ENCODE measurements at places on chromosomes 6 and 20. TPM values are rescaled to one million over a fixed set of nuclear protein-coding genes. Genes with fewer than 3 reads are reported as not detected.

SYCP2 gene
- total RNA-seq: under 0.01 TPM

TUBB2B gene
- under 0.01 TPM for total RNA-seq

ANGPT4 gene
- not detected for total RNA-seq

NFS1 gene
- total RNA-seq: 46.5 TPM

HLA-DPA1 gene
- 0.14 TPM for total RNA-seq

SLPI gene
- 458 TPM for total RNA-seq

SLC17A4 gene
- not detected for total RNA-seq

CFAP206 gene
- total RNA-seq: under 0.01 TPM

LY6G6F gene
- total RNA-seq: not detected

TNFRSF21 gene
- 40.7 TPM for total RNA-seq

WFDC5 gene
- total RNA-seq: 0.64 TPM

ANKRD66 gene
- not detected for total RNA-seq

DDR1 gene
- 486 TPM for total RNA-seq

HLA-DOB gene
- total RNA-seq: 1.0 TPM

CLPSL1 gene
- total RNA-seq: not detected

C6orf58 gene
- total RNA-seq: not detected

TAP2 gene
- 23.6 TPM for total RNA-seq

FOXS1 gene
- total RNA-seq: not detected

KCNS1 gene
- 0.64 TPM for total RNA-seq

HCK gene
- not detected for total RNA-seq

MEP1A gene
- 0.07 TPM for total RNA-seq

ACTR5 gene
- total RNA-seq: 10.3 TPM

EYA2 gene
- 12.3 TPM for total RNA-seq

CRISP1 gene
- total RNA-seq: not detected

LTB gene
- not detected for total RNA-seq

SIRPA gene
- 8.5 TPM for total RNA-seq

SHLD1 gene
- 4.1 TPM for total RNA-seq

EGFL8 gene
- total RNA-seq: 1.3 TPM

TNNC2 gene
- total RNA-seq: not detected

ADGRG6 gene
- 13.0 TPM for total RNA-seq

CALHM6 gene
- total RNA-seq: 0.68 TPM

NKX2-2 gene
- total RNA-seq: not detected

RAET1L gene
- total RNA-seq: 9.3 TPM

BPIFB1 gene
- total RNA-seq: 3.3 TPM

HMGCLL1 gene
- total RNA-seq: not detected

MAP3K5 gene
- total RNA-seq: 6.8 TPM

EFCAB8 gene
- total RNA-seq: 0.36 TPM

FAM83D gene
- 0.78 TPM for total RNA-seq

GABRR1 gene
- not detected for total RNA-seq

NRM gene
- 0.34 TPM for total RNA-seq
